Astrocyte (in vitro differentiated cells and primary cell): ENCODE measurements at places on chromosomes 4 and X. TPM values are rescaled to one million over a fixed set of nuclear protein-coding genes. Genes with fewer than 3 reads are reported as not detected.

GRCh38 chrX:103910430-103910829 lies 52.0 kb upstream of the TMSB15B start:
- DNase-seq = no peak
- H3K36me3 ChIP-seq = no peaks in the 10 kb centered on the region
- peaks cover 2% of the 10 kb centered on the region for H3K4me1 ChIP-seq
- no peak overlapping the region for H3K4me3 ChIP-seq
- no peaks in the 10 kb centered on the region for H3K27me3 ChIP-seq

GRCh38 chr4:151227731-151228130 lies 49.2 kb upstream of the PRSS48 start:
- peaks cover 23% of the 10 kb centered on the region for H3K4me1 ChIP-seq
- no peaks in the 10 kb centered on the region for H3K36me3 ChIP-seq
- H3K27ac ChIP-seq = peak overlapping the region; percentile 96
- peak overlapping the region; percentile 39 for H3K4me3 ChIP-seq
- peak; percentile 82 for DNase-seq
- H3K27me3 ChIP-seq = no peaks in the 10 kb centered on the region

GRCh38 chr4:2072971-2073807 lies 14.1 kb downstream of the NAT8L start:
- H3K27me3 ChIP-seq = peaks cover 2% of the 10 kb centered on the region
- H3K36me3 ChIP-seq = no peaks in the 10 kb centered on the region
- no peak overlapping the region for H3K27ac ChIP-seq
- no peak for DNase-seq

DNA sequence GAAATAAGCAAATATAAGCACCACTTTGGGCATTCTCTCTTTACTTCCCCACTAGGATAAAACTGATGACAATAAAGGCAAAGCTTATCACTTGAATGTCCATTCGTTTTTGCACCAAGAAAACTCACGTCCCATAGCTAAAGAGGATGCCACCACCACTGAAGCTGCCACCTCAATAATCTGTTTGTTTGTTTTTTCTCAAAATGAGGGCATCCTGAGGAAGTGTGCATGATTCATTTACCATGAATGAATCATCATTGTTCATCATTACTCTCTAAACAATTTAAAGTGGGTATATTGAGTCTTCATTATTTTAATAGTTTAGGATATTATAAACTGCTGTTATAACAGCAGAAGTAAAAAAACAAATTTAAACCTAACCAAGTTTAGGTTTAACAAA lies 168.2 kb downstream of the DCTD start:
- no peak for DNase-seq
- peaks cover 27% of the 10 kb centered on the region for H3K4me1 ChIP-seq
- H3K27me3 ChIP-seq = no peaks in the 10 kb centered on the region
- H3K4me3 ChIP-seq = no peak overlapping the region
- H3K27ac ChIP-seq = no peak overlapping the region

Gene CC2D2A
- total RNA-seq = 14.0 and 16.0 TPM in 2 replicates

Gene SLC34A2
- 0.26 and 0.32 TPM in 2 replicates for total RNA-seq

Gene MAGEB18
- not detected in 2 replicates for total RNA-seq
